Hypothalamus (tissue), 51 donors: ENCODE measurements at places on chromosomes 16 and 17.

DNA sequence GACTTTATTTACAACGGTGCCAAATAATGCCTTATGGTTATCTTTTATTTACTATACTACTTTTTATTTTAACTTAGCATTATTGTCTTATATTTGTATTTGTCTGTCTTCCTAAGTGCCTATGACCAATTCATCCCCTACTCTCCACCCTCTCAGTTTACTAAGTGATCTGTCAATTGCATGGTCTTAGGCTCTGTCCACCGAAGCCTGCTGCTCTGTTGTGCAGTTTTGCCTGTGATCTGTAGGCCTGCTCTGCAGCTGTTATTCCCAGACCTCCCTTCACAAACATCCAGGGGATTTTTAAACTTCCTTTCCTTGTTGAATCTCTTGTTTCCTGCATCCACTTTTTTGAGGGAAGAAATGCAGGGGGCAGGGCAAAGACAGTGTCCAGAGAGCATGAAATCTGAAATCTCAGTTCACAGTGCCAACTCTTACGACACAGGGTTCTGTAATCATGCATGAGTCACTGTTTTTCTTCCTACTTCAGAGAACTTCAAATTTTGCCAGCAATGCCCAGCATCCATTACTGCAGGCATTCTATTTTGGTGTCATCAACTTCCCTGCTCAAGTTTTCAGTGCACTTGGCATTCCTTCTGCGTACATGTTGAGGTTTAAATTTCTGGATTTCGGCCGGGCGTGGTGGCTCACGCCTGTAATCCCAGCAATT is 11.4 kb downstream of the SLFN5 start:
- DNase-seq: no peak

DNA sequence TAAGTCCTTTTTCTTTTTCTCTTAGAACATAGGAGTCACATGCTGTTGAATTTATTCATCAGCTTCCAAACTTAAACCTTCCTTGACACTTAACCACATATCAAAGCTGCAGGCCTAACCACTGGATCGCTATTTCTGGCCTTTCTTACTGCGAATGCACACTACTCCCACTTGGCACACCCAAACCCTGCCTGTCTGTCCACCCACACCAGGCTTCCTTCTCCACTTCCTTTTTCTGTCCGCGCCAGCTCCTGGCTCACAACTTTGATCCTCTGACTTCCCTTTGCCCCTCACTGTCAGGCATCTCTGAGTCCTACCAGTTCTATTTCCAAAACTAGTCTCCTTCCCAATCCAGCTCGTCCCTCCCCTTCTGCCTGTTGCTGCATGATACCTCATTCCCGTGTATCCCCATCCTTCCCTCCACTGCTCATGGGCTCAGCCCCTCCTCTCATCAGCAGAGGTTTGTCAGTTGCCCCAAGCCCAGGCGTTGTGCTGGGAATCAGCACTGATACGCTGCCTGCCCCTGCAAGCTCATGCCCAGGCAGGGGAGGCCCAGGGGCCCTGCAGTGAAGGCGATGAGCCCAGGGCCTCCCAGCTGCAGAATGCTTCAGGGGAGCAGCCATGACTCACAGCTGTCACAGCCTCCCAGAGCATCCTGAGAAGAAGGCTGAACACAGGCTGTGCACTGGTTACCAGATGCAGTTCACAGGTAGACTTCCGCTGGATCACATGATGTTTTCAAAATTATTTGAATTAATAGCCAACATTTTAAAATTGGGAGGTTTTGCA is 179.8 kb downstream of the KATNIP start:
- no peak for DNase-seq

GRCh38 chr17:80729761-80730160 is 185.1 kb downstream of the RPTOR start:
- DNase-seq: no peak

GRCh38 chr16:56999409-57000270 is 10.3 kb downstream of the NLRC5 start:
- DNase-seq: no peak

DNA sequence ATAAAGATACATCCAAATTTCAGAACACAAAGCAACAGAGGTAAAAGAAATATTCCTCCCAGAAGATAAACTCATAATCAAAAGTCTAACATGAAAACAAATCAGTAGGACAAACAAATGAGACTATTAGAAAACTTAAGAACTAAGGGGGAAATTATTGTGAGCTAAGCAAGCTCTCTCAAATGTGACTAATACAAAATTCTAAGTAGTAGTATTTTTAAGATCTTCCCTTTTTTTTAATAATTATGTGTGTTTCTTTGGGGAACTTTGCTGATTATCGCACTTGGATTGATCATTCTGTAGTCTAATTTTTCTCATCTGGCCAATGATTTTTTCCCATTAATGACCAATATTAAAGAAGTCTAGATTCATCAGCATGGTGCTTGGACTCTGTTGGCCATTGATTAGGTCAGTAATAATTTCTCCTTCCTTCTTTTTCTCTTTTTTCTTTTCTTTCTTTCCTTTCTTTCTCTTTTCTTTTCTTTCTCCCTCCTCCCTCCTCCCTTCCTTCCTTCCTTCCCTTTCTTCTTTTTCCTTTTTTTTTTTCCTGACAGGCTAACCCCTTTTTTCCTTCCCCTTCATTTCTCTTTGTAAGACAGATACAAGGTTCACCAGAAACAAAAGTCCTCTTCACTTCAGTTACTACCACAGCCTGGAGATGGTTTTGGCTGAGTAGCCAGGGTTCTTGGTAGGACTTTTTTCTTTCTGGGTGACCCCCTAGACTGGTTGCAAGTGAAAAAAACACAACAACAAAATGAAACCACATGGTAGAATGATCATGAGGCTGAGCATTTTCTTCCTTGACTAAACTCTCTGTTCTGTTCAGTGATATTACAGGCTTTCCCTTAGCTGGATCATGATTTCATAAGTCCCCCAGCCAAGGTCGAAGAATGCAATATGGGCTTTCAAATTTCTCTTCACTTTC is 2.9 kb upstream of the ABCA6 start:
- no peak for DNase-seq

DNA sequence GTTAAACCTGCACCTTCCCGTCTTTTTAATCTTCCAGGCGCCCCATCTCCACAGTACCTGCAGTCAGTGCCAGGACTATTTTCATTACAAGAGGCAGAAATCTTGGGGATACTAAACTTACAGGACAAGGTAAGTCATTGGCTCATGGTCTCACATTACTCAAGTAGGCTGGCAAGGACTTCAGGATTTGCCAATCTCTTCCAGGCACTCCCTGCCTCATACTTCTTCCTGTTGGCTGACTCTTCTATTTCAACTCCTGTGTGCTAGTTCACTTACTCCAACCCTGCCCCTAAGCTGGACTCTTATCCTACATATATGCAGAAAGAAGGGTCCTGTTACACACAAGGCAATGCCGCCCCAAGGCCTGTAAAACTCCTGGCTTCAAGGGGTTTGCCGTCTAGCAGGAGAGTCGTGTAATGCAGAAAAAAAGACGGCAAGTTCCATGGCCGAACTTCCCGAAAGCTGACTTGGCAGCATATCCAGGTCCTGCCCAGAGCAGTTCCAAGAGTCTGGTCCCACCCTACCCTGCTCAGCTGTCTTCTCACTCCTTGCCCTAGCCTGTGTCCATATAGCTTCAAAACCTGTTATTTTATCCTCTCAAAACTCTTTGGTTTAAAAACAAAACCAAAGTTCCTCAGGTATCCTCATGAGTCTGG is 14.8 kb downstream of the ERN1 start:
- no peak for DNase-seq
